Ovary (tissue), 10 donors: ENCODE measurements at places on chromosomes 7 and 10. TPM values are rescaled to one million over a fixed set of nuclear protein-coding genes. Genes with fewer than 3 reads are reported as not detected.
A peak's percentile ranks its signal among the peaks of the same experiment; 100 is the strongest.

The TAC1 gene
- total RNA-seq = not detected

The GSTO2 gene
- total RNA-seq = 17.0 TPM

The ODAD2 gene
- total RNA-seq = 1.7 TPM

DNA sequence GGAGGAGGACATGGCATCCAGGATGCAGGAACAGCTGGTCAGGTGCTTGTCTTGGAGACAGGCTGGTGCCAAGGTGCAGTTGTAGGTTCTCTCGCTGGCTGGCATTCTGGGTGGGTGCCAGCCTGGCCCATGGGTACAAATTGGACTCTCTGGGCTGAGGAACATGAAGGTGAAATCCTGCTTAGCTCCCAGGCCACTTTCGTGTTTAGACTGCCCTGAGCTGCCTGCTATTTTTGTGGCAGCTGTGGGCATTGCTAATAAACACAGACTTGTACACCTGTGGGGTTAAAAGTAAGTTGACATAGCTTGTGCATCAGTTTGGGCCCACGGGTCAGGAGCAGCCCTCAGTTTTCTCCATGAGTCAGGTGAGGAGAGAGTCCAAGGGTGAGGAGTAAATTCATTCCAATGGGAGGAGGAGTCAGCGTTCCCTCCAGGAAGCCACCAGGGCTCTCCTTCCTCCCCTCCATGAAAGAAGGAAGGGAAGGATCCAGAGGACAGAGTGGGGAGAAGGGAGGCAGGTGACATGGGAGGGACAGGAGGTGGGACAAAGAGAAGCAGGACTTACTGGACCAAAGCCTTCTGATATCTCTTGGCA is 380.0 kb downstream of the GLRX3 start:
- H3K4me1 ChIP-seq = no peaks in the 10 kb centered on the region
- no peak for DNase-seq
- no peak overlapping the region for H3K27ac ChIP-seq
- no peaks in the 10 kb centered on the region for H3K27me3 ChIP-seq

DNA sequence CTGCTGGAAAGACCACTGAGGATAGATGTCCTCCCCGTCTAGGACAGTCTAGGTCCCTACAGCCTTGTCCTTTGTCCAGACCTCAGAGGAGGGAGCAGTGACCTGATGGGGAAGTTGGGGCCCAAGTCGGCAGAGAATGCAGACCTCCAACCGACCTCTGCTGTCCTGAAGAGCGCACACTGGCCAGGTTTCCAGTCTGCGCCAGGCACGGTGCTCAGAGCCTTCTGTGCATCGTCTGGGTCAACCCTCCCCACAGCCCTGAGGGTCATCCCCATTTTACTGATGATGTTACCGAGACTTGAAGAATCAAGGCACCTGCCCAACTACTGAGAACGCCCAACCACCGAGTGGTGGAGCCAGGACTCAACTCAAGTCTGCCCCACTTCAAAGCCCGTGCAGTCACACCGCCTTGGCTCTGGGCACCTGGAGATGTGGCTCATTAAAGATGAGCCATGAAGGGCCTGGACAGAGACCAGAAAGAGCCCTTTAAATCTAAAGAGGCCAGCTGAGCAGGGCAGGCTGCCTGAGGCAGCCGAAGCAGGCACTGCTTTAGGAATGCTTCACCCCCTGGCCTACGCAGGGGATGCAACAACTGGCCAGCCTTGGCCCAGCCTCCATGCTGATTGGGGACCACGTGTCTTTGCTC is 4.4 kb downstream of the ITPRIP start:
- H3K4me1 ChIP-seq = peaks cover 32% of the 10 kb centered on the region
- H3K36me3 ChIP-seq = no peaks in the 10 kb centered on the region
- peak overlapping the region; percentile 86 for H3K27ac ChIP-seq
- H3K27me3 ChIP-seq = no peaks in the 10 kb centered on the region
- peak; percentile 17 for DNase-seq
- no peak overlapping the region for H3K4me3 ChIP-seq

GRCh38 chr7:155874411-155874810 is 62.1 kb upstream of the SHH start:
- no peaks in the 10 kb centered on the region for H3K4me1 ChIP-seq
- no peaks in the 10 kb centered on the region for H3K27me3 ChIP-seq
- H3K27ac ChIP-seq = no peak overlapping the region
- no peaks in the 10 kb centered on the region for H3K36me3 ChIP-seq

GRCh38 chr10:74671716-74672115 is 154.7 kb upstream of the KAT6B start:
- no peaks in the 10 kb centered on the region for H3K27me3 ChIP-seq
- no peak for DNase-seq
- H3K36me3 ChIP-seq = no peaks in the 10 kb centered on the region
- no peak overlapping the region for H3K27ac ChIP-seq
- peaks cover 3% of the 10 kb centered on the region for H3K4me1 ChIP-seq

GRCh38 chr7:148883266-148884048 is 634 bp downstream of the EZH2 start:
- H3K27ac ChIP-seq = peak overlapping the region; percentile 54
- H3K4me1 ChIP-seq = peaks cover 4% of the 10 kb centered on the region
- no peaks in the 10 kb centered on the region for H3K27me3 ChIP-seq
- DNase-seq = peak; percentile 32
- peak overlapping the region; percentile 95 for H3K4me3 ChIP-seq
- H3K36me3 ChIP-seq = no peaks in the 10 kb centered on the region

- H3K27ac ChIP-seq = no peak overlapping the region
- no peak overlapping the region for H3K4me3 ChIP-seq
- no peak for DNase-seq
- H3K4me1 ChIP-seq = peaks cover 6% of the 10 kb centered on the region
- no peaks in the 10 kb centered on the region for H3K27me3 ChIP-seq
Observed at GRCh38 chr7:39357648-39358047, 208.6 kb upstream of the YAE1 start.

GRCh38 chr7:137994216-137994615 is 7.7 kb downstream of the CREB3L2 start:
- DNase-seq = no peak
- no peaks in the 10 kb centered on the region for H3K27me3 ChIP-seq
- H3K36me3 ChIP-seq = no peaks in the 10 kb centered on the region
- H3K27ac ChIP-seq = no peak overlapping the region

DNA sequence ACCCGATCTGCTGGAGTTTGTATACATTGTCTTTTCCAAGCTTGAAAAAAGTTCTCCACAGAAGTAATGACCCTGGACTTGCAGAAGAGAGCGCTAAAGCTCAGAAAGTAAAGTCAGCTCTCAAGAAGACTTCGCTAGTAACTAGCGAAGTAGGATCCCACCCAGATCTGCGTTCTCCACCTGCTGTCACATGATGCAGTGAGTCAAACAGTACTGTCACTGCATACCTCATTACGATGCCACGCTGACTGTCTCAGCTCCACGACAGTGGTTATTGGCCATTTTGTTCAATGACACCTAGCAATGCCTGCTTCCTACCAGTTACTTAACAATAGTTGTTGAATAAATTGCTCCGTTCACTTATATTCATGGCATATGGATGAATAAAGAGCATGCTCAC is 29.7 kb upstream of the SEC61G start:
- no peak overlapping the region for H3K27ac ChIP-seq
- no peaks in the 10 kb centered on the region for H3K27me3 ChIP-seq
- no peak overlapping the region for H3K4me3 ChIP-seq
- H3K4me1 ChIP-seq = peaks cover 2% of the 10 kb centered on the region
- DNase-seq = no peak
- H3K36me3 ChIP-seq = no peaks in the 10 kb centered on the region

GRCh38 chr10:94085766-94086437 is 92.2 kb downstream of the PLCE1 start:
- no peak overlapping the region for H3K4me3 ChIP-seq
- no peak for DNase-seq
- peaks cover 6% of the 10 kb centered on the region for H3K4me1 ChIP-seq
- no peaks in the 10 kb centered on the region for H3K27me3 ChIP-seq
- H3K27ac ChIP-seq = no peak overlapping the region

DNA sequence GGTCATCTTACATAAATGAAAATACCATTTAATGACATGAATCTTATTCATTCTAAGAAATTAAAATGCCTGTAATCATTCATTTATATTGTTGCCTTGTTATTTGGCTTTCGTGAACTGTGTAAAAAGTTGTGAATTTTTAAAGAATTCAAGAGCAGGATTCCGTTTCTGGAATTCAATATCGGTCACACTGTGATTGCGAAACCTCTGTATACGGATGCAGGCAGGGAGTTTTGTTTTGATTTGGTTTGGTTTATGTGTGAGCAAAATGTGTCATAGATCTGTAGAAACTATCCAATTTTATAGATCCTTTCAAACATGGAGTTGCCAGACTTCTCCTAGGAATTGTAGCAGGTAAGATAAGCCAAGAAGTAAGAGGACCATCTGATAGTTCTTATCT is 441.4 kb downstream of the DPP6 start:
- no peak overlapping the region for H3K4me3 ChIP-seq
- H3K27ac ChIP-seq = no peak overlapping the region
- H3K4me1 ChIP-seq = no peaks in the 10 kb centered on the region
- no peaks in the 10 kb centered on the region for H3K36me3 ChIP-seq
- no peak for DNase-seq

DNA sequence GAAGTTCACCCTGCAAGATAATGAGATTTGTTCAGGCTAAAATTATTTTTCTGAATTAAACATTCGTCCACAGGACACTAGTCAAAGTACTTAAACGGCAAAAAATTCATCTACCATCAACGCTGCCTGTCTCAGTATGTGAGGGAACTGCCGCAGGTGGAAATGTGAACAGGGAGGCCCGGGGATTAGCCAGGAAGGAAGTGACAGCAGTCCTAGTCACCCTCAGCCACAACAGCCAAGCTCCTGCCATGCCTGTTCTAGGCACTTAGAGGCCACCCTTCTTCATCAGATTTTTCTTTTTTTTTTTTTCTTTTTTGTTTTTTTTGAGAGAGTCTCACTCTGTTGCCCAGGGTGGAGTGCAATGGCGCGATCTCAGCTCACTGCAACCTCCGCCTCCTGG is 9.4 kb downstream of the NUDT5 start:
- no peaks in the 10 kb centered on the region for H3K4me1 ChIP-seq
- no peaks in the 10 kb centered on the region for H3K27me3 ChIP-seq
- no peak for DNase-seq
- no peaks in the 10 kb centered on the region for H3K36me3 ChIP-seq
- H3K27ac ChIP-seq = no peak overlapping the region
- H3K4me3 ChIP-seq = no peak overlapping the region

GRCh38 chr10:69728335-69728870 is 73.3 kb upstream of the COL13A1 start:
- H3K27me3 ChIP-seq = no peaks in the 10 kb centered on the region
- peaks cover 9% of the 10 kb centered on the region for H3K4me1 ChIP-seq
- peak overlapping the region; percentile 63 for H3K27ac ChIP-seq
- H3K36me3 ChIP-seq = no peaks in the 10 kb centered on the region
- no peak overlapping the region for H3K4me3 ChIP-seq
- DNase-seq = no peak

DNA sequence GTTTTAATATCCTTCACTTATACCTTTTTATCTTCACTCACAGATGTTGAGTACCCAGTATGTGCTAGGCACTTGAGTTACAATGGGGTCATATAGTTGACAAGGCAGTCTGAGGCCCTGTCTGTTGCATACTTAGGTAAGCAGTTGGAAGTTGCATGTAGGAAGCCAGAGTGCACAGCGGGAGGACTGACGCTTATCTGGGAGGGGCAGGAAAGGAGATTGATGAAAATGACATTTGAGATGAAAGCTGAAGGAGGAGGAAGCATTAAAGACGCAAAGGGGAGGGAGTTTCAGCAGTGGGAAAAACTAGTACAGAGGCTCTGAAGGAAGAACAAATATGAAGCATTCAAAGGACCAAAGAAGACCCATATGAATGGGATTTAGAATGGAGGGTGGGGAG is 266.2 kb downstream of the HTR7 start:
- DNase-seq = no peak
- no peaks in the 10 kb centered on the region for H3K27me3 ChIP-seq
- H3K4me1 ChIP-seq = no peaks in the 10 kb centered on the region
- no peak overlapping the region for H3K27ac ChIP-seq

DNA sequence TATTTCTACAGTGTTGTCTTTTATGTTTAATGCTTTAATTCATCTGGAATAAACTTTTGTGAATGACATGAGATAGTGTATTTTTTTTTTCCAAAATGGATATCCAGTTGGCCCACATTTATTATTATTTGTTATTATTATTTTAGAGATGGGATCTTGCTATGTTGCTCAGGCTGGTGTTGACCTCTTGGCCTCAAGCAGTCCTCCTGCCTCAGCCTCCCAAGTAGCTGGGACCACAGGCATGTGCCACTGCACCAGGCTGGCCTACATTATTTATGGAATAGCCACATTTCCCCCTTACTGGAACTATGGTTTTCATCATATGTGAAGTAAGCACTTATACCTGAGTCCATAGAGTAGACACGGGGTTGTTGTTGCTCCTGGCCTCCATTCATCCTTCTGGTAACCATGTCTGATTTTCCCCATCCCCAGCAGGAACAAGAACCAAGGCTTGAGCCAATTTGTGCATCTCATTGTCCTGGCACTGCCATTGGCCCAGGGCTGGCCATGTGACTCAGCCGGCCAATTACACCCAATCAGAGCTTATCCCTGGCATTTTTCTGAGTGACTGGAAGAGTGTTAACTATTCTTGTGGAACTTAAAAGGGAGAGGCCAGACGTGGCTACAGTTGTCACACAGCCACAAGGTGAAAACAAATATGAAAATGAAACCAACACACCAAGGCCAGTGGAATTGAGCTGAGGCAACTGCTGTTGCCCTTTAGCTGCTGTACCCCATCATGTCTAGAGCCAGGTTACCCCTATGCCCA is 23.1 kb downstream of the PRF1 start:
- no peaks in the 10 kb centered on the region for H3K27me3 ChIP-seq
- no peaks in the 10 kb centered on the region for H3K36me3 ChIP-seq
- no peak for DNase-seq
- H3K27ac ChIP-seq = no peak overlapping the region
- H3K4me1 ChIP-seq = peaks cover 15% of the 10 kb centered on the region

DNA sequence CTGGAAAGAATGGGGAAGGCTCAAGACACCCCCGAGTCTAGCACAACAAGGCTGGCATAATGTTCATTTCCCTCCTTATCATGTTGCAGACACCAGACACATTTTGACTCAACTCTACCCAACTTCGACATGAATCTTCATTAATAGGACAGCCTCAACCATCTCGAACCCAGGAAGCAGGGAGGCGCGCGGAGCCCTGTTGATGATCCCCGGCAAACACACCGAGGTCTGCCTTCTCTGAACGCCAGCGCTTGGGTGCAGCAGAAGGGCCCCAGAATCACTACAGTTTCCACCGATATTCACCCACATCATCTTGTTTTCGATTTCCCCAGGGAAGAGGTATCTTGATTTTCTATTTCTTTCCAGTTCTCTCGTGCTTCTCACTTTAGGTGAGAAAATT is 563.6 kb downstream of the TCERG1L start:
- no peak overlapping the region for H3K27ac ChIP-seq
- H3K4me1 ChIP-seq = no peaks in the 10 kb centered on the region
- H3K4me3 ChIP-seq = no peak overlapping the region
- DNase-seq = no peak
- no peaks in the 10 kb centered on the region for H3K27me3 ChIP-seq
- H3K36me3 ChIP-seq = no peaks in the 10 kb centered on the region
